ENCODE measurements at places on chromosomes 6 and 20.

DNA sequence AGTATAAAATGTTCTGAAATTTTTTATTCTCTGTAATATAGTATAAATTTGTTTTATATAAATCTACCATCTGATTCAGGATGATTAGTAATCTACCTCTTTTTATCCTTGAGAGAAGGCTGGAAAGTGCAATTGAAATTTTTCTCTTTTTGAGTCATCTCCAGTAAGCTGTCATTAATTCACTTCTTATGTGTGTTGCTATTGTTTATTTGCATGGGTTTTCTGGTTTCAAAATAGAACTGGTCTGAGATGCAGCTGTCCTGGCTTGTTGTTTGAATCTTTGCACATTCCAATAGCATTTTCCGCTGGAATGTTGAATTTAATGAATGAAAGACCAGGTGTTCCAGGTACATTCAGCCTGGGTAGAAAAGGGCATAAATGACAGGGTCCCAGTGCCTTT is 24.3 kb upstream of the TAB2 start:
- no peak for DNase-seq

- DNase-seq, result peak; percentile 49
Measured at GRCh38 chr6:2940010-2940850, 31.1 kb downstream of the SERPINB6 start.

DNA sequence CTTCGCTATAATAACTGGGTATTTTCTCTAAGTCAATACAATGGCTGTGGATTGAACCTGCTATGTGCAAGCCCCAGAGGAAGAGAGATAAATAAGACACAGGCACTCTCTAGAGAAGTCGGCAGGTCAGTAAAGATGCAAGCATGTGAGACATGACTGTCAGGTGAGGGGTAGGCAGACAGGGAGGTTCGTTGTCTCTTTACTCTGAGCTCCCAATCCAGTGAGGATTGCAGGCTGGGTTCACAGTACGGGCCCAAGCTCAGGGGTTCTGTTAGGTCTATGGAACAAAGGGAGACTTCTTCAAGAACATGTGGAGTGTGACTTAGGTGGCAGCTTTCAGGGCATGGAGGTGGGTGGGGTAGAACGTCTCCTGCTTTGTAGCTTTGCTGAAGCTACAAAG is 147.2 kb downstream of the PCSK2 start:
- DNase-seq, result no peak

- no peak for DNase-seq
Measured at GRCh38 chr6:110738899-110739365, 76.3 kb downstream of the CDK19 start.

DNA sequence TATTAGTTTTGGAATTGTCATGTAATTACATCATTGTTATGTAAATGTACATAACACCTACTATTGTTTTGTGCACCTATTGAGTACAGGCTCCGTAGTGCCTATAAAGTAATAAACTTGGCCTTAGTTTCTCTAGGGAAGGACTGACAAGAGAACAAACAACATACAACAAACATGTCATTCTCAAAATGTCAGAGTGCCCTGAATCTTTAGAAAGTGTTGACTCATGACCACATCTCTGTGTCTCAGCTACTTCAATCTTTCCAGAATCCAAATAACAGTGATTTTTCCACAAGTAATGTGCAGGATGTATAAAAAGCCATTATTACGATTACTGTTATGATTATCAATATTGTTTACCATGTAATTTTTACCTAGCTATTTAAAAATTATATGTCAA is 17.2 kb downstream of the LAMP5 start:
- DNase-seq, result no peak

GRCh38 chr6:135540207-135540840 is 42.8 kb upstream of the AHI1 start:
- no peak for DNase-seq

DNA sequence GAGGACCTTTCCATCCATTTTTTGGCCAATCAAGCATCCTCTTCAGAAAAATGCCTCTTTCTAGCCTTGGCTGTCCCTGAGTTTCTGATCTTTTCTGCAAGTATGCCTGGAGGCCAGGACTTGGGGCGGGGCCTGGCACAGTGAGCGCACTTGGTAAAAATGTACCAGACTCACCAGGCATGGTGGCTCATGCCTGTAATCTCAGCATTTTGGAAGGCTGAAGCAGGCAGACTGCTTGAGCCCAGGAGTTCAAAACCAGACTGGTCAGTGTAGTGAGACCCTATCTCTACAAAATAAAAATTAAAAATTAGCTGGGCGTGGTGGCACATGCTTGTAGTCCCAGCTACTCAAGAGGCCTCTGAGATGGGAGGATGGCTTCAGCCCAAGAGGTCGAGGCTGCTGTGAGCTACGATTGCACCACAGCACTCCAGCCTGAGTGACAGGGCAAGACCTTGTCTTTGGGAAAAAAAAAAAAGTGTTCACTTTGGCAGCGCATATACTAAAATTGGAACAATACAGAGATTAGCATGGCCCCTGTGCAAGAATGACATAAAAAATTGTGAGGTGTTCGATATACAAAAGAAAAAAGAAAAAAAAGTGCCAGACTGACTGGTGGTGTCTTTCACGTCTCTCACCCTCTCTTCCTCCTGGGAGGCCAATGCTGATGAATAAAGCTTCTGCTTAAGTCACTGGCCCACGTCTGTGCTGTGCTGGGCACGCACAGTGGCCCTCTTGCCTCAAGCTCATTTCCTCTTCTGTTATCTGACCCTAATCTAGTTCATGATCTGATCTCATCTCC is 18.1 kb upstream of the SLC9A8 start:
- DNase-seq, result no peak

DNA sequence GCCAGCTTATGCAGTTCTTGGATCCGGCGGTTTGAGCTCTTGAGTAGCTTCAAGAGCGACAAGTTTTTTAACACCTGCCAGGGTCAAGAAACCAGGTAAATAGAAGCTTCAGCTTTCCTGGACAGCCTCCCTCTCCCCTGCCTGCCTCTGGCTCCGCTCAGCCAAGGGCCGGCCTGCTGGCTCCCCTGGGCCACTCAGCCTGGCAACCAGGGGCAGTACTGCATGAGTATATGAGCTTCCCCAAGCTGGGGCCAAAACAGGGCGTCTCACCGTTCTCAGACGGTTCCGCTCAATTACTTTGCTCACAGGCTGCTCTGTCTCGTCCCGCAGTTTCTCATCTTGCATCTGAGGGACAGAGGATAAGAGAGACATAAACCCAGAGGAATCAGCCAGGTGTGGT is 856 bp downstream of the TP53TG5 start:
- no peak for DNase-seq

DNA sequence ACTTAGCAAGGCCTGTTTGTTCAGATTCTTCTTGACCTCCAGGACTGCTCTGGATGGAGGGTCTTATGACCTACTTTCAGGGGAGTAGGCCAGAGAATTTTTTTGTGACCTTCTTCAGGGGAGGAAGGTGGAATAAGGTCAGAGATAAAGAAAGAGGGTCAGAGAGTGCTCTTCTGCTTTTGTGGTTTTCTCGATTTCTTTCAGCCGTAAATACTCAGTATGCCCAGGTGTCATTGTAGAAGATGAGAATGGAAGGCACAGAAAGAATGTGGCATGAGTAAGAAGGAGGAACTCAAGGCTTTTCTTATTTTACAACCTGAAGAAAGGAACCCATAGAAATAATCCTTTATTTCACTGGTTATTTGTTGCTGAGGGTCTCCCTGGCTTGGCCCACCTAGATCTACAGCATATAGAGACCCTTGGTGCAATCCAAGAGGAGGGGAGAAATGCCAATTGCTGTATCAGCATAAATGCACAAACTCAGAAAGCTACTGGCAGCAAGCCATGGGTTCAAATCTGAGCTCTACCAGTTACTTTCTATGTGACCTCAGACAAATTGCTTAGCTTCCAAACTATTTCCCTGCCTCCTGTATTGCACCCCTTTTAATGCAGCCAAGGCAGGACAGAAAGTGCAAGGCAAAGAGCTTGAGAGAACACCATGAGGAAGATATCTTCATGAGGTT is 68.0 kb downstream of the OLIG3 start:
- no peak for DNase-seq

DNA sequence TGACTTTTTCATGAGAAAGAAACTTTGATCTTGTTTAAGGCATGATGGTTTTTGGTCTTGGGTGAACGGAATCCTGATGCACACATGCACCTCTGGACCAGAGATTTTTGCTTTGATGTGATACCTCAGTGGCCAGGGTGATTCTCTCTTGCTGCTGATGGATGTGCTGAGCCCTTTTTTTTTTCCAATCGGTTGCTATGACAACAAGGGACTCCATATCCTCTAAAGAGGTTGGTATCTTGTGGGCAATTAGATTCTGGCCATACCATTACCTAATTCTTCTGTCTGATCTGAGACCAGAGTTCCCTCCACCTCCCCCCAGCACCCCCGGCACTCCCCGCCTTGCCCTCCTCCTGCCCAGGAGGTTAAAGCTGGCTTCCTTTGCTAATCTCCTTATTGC is 24.9 kb downstream of the PDYN start:
- no peak for DNase-seq

DNA sequence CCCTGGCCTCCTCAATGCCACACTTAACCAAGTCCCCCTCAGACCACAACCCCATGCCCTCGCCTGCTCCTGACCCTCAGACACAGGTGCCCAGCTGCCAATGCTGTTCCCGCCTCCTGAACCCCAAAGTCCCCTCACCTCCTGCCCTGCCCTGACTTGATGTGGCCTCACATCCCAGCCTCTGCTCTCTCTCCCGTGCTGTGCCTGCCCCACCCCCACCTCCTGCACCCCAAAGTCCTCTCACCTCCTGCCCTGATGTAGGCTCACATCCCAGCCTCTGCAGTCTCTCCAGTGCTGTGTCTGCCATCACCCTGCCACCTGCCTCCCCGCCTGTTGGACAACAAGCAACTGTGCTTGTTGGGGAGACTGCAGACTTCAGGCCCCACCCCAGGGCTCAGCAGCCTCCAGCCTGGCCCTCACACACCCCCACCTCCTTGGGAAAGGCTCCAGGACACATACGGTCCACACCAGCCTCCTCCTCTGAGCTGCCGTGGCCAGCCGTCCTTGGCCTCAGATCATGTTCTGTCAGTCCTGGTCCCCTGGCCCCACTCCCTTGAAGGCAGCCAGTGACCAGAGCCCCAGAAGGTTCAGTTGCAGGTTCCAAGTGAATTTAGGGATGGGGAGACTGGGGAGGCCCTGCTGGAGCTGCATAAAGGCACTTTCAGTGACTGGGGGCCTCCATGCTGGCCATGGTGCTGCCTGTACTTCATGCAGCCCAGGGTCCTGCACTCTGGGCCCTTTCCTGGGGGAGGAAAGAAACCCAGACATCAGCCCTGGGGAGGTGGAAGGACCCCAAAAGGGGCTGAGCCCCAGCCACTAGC is 28.4 kb downstream of the YTHDF1 start:
- no peak for DNase-seq

DNA sequence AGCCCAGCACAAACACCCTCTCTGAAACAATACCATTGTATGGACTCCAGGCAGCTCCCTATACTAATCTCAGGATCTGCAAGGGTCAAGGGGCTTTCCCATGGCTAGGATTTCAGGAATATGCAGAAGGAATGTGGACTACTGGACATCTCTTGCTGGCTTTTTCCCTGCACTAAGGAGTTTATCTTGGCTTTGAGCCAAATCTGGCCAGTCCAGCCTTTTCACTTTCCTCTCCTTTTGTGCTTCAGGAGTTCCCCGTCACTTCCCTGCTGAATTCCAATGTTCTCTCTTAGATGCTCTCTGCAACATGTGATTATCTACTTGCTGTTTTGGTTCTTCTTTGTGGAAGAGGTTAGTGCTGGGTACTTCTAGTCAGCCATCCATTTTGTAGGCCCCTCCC is 568.2 kb downstream of the HDGFL1 start:
- DNase-seq, result no peak

DNA sequence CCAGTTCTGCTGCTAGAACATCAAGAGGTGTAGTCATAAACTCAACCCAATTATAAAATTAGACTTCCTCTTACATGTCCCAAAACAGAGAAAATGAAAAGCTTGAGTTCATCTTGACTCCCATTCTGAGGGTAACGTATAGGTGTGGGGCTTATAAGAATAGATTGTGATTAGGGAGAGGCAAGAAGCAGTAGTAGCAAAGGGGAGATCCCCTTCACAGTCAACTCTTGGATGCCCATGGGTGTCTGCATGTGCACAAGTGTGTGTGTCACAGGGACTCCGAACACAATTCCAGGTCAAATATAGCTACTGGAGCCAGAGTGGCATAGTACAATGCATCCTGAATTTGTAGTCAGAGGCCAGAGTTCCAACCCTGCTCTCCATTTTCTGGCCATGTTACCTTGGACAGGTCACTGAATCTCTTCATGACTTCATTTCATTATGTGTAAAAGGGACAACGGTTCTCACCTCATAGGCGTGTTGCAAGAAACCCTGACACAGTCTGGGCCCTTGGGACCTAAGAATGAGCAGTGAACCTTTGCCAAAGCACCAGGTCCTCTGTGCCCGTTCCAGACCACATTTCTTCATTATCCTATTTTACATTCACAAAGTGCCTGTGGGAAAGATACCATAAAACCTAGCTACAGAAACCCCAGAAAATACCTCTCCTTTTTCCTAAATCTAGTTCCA is 11.8 kb downstream of the GSTA4 start:
- no peak for DNase-seq

- DNase-seq, result no peak
Measured at GRCh38 chr6:157673596-157673995, 149.4 kb upstream of the SNX9 start.

- no peak for DNase-seq
Measured at GRCh38 chr20:38728191-38728781, 4.0 kb downstream of the SLC32A1 start.

All from sciatic nerve (tissue), 2 donors.